Thoracic aorta (tissue), 2 donors: ENCODE measurements at places on chromosomes 5 and 9.
A peak's percentile ranks its signal among the peaks of the same experiment; 100 is the strongest.

- H3K27me3 ChIP-seq, result no peaks in the 10 kb centered on the region
- DNase-seq, result no peak
- no peak overlapping the region for H3K27ac ChIP-seq
- H3K4me1 ChIP-seq, result no peaks in the 10 kb centered on the region
- H3K4me3 ChIP-seq, result no peak overlapping the region
Measured at GRCh38 chr9:98172604-98173003, 19.8 kb downstream of the CORO2A start.

- H3K4me3 ChIP-seq, result no peak overlapping the region
- no peak for DNase-seq
- no peaks in the 10 kb centered on the region for H3K27me3 ChIP-seq
Measured at GRCh38 chr5:178229861-178230260, 2.7 kb downstream of the PHYKPL start.

DNA sequence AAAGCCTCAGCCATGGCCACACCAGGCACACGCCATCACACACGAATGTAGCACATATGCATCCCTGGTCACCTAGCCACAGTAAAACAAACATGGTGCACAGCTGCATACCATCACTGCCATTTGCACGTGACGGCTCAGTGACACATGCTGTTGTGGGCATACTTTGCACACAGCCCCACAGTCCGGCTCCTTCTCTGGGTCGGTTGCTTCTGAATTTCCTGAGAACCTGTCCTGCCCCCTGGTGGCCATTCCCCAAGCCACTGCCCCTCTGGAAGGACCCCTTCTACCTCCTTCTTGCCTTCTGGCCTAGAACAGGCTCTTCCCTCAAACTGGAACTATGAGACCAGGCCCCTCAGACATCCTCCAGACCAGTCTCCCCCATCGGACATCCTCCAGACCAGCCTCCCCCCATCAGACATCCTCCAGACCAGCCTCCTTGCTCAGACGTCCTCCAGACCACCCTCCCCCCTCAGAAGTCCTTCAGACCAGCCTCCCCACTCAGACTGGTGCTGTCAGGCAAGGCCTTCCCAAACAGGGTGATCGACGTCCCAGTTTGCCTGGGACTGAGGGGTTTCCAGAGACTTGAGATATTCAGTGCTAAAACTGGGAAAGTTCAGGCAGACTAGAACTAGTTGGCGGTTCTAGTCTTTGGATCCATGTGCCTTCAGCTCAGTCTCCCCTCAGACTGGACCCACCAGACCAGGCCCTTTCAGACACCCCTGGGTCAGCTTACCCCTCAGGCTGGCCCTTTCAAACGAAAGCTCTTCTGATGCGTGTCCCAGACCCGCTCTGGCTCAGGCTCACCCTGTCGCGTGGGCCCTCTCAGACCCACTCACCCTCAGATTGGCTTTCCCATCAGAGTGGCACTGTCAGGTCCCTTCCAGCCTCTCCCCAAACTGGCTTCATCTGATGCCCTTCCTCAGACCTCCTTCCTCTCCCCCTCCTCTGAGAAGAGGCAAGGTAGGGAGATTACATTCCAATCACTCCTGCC, 24.3 kb upstream of the ENHO start:
- H3K4me1 ChIP-seq, result no peaks in the 10 kb centered on the region
- no peak overlapping the region for H3K4me3 ChIP-seq
- no peak overlapping the region for H3K27ac ChIP-seq
- DNase-seq, result no peak

GRCh38 chr5:149857499-149857898, 87.1 kb downstream of the PDE6A start:
- no peaks in the 10 kb centered on the region for H3K4me1 ChIP-seq
- H3K27me3 ChIP-seq, result no peaks in the 10 kb centered on the region
- H3K27ac ChIP-seq, result peak overlapping the region; percentile 25

DNA sequence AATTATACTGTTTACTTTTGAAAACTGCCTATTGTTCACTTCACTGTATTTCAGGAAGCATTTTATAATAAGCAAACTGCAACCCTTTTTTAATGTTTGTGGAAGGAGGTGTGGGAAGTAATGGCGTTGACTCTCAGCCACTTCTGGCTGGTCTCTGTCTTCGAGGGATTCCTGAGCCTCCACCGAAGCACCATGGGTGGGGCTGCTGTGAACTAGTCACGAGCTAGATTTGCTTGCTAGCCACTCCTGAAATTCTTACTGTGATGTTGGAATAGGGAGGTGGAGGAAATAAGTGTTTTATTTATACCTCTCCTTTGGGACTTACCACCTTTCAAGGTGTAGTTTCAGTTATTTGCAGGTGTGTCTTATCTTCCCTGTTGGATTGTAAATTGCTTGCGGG, 26.8 kb downstream of the PIP5K1B start:
- H3K36me3 ChIP-seq, result no peaks in the 10 kb centered on the region
- no peak overlapping the region for H3K4me3 ChIP-seq
- H3K27me3 ChIP-seq, result no peaks in the 10 kb centered on the region
- no peak overlapping the region for H3K27ac ChIP-seq
- DNase-seq, result no peak

DNA sequence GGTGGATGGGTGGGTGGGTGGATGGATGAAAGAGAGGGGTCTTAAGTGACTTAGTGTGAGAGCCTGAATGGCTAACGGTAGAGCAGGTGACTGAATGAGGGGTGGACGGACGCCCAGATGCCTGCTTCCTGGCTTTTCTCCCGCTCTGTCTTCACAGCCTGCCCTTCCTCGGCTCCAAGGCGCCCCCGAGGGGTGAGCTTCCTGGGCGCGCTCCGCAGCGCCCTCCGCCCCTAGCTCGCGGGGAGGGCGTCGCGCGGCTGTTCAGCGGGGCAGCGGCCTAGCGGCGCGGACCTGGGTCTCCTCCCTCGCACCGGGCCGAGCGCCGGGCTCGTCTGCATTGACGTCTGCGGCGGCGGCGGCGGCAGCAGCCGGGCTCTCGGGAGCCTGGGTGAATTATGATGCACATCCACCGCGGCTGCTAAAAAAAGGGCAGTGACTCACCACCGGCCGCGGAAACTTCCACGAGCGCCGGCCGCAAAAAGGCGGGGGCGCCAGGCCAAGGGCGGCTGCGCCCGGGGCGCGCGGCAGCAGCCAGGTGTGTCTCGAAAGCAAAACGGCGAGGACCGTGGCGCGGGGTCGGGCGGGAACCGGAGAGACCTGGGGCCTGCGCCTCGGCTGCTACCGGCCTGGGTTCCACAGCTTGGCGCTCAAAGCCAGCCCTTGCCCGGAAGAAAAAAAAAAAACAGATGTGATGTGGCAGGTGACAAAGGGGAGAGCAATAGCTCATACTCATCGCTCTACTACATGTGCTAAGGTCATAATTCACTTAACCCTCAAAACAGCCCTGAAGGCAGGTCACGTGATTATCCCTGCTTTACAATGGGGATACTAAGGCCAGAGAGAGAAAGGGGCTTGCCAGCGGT, 143.0 kb upstream of the ADRA1B start:
- no peaks in the 10 kb centered on the region for H3K27me3 ChIP-seq
- peak overlapping the region; percentile 72 for H3K4me3 ChIP-seq
- peak overlapping the region; percentile 92 for H3K27ac ChIP-seq
- peak; percentile 64 for DNase-seq

DNA sequence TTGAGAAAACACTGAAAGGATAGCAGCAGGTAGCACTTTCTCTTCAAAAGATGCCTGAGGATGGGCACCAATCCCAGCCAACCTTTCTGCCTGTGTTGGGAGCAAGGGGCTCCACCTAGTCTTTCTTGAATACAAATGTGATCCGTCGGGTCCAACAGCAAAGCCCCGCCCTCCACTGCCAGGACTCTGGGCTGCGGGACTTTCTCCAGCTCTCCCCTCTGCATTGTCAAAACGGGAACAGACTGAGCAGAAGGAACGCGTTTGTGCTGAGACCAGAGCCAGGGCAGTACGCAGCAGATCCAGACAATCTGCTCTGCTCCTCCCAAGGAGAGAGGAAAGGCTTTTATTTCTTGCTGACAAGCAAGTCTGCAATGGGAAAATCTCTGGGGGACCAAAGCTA, 139.7 kb downstream of the SEC61B start:
- no peak for DNase-seq
- no peak overlapping the region for H3K4me3 ChIP-seq
- no peaks in the 10 kb centered on the region for H3K4me1 ChIP-seq
- H3K27me3 ChIP-seq, result no peaks in the 10 kb centered on the region
- H3K27ac ChIP-seq, result no peak overlapping the region

GRCh38 chr5:27788184-27788583, 749.8 kb upstream of the CDH9 start:
- no peaks in the 10 kb centered on the region for H3K4me1 ChIP-seq
- no peak overlapping the region for H3K4me3 ChIP-seq
- H3K27ac ChIP-seq, result no peak overlapping the region
- no peak for DNase-seq
- H3K27me3 ChIP-seq, result no peaks in the 10 kb centered on the region

- no peak overlapping the region for H3K27ac ChIP-seq
- H3K4me3 ChIP-seq, result no peak overlapping the region
- H3K4me1 ChIP-seq, result no peaks in the 10 kb centered on the region
- no peak for DNase-seq
- no peaks in the 10 kb centered on the region for H3K27me3 ChIP-seq
- peaks cover 48% of the 10 kb centered on the region for H3K36me3 ChIP-seq
Measured at GRCh38 chr9:123096987-123097386, 63.5 kb downstream of the GPR21 start.
